ENCODE measurements at places on chromosomes 12 and 14.

GRCh38 chr14:89543425-89543790 lies 126.4 kb upstream of the FOXN3 start:
- DNase-seq = no peak

DNA sequence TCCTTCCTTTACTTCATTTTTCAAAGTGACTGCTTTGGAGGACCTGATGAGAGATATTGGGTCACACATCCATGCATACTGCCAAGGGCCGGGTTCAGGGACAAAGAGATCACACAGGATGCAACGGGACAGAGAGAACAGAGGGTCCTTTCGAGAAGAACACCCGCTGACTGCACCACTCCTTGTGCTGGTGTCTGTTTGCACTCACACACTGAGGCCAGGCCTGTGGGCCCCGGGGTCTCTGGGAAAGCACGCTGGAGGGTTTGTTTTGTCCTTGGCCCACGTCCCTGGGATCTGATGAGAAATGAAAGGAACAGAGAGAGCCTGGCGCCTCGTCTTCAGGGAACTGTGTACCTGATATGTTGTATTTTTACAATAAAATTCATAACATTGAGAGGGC lies 42.2 kb downstream of the PAH start:
- no peak for DNase-seq

DNA sequence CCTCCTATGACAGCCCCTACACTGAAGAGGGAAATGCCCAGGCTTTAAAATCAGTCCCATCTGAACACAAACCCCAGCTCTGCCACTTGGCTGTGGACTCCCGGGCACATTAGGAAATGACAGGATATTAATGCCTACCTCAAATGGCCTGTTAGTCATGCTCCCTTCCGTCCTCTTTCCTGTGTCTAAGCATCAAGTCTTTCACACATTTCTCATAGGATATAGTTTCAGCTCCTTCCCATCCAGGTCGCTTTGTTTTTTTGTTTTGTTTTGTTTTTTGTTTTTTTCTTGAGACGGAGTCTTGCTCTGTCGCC lies 16.1 kb downstream of the PLEK2 start:
- DNase-seq = no peak

GRCh38 chr12:5081016-5081415 lies 37.3 kb downstream of the KCNA5 start:
- no peak for DNase-seq

DNA sequence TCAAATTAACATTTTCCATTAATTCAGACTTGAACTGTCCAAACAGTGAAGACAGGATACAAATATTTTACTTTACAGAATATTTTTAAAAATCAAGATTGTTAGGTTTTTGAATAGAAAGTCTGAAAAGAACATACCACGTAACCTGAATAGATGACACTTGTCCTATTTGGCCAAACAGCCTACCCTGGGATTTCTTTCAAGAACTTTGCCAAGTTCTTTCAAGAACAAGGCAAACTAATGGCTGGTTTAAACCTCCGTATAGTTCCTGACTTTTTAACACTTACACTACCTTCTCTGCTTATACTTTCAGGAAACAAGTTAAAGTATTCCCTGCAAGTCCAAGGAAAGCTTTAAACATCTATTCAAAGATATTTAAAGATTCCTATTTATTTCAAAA lies 35.0 kb downstream of the MAP4K5 start:
- no peak for DNase-seq

DNA sequence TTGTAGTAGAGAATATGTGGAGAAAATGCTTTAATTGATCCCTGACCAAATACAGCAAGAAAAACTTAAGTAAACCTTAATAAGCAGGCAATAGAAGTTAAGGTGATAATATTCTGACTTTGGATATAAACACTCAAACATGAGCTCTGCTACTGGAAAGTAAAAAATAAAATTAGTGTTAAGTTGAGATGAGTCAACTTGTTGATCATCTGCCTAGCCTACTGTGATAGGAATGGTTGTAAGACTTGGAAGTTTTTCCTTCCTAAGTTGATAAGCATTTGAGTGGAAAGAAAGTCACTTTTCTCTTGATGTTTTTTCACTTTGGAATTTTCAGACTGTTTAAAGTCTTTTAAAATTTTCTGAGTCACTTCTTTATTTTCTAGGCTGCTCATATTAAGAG lies 26.0 kb downstream of the ADIPOR2 start:
- no peak for DNase-seq

GRCh38 chr14:91231446-91231845 lies 13.1 kb downstream of the GPR68 start:
- DNase-seq = no peak

DNA sequence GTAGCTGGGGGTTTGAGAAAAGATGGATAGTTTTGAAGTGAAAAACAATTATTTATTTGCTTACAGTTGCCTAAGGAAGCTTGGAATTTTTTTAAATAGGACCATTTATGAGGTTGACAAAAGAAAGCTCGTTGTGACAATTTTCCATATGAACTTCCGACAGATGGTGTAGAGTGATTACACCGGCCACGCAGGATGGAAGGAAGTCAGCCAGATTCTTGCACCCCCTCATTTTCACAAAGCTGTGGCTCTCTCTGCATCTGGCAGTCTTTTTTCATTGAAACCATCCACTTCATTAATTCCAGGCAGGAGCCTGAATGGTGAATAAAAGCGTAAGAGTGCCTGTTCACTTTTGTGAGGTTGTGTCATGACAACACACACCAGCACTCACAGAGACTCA lies 1284.1 kb downstream of the AACS start:
- no peak for DNase-seq

DNA sequence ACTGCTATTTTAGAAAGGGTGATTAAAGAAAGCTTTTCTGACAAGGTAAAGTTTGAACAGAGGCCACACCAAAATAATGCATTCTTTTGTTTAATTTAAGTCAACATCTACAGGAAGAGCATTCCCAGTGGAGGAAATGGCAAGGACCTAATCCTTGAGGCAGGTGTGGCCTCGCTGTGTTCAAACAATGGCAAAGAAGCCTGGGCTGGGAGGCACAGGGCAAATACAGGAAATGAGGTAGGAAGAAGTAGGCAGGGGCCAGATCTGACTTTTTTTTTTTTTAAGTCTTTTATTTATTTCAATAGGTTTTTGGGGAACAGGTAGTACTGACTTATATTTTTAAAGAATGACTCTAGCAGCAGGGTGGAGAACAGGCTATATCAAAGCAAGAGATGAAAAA lies 53.5 kb downstream of the ARMH4 start:
- DNase-seq = no peak

DNA sequence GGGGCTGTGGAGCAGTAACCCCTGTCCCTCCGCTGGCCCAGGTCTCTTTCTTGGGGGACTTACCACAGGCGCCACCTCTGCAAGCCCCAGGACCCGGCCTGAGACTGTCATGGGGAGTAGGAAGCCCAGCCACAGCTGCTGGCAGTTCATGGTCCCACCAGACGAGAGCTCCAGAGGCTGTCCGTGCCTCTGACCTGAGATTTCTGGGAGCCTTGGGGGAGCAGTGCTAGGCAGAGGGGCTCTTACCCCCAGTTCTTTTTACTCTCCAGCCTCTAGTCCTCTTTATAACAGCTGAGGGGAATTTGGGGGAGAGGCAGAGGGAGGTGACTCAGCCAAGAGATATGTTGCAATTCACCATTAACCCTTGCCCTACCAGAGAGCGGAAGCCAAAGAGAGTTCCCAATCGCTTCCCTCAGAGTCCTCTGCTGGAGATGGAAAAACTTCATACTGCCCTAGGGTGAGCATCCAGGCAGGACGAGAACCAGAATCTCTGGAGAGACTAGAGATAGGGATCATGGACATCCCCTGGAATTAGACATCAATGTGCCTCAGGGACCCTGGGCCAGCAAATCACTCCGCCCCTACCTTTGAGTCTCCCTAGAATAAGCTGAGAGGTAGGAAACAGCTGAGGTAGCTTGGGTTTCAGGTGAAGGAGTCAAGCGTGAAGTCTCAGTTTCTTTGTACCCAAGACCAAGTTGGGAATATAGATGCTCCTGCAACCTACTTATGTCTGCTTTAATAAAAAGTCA lies at the start of gene MMP19:
MMP19 (minus strand) TSS at position 256 of the 749 bp plus-strand sequence; CDS start at position 150, 106 bp downstream.
- no peak for DNase-seq

DNA sequence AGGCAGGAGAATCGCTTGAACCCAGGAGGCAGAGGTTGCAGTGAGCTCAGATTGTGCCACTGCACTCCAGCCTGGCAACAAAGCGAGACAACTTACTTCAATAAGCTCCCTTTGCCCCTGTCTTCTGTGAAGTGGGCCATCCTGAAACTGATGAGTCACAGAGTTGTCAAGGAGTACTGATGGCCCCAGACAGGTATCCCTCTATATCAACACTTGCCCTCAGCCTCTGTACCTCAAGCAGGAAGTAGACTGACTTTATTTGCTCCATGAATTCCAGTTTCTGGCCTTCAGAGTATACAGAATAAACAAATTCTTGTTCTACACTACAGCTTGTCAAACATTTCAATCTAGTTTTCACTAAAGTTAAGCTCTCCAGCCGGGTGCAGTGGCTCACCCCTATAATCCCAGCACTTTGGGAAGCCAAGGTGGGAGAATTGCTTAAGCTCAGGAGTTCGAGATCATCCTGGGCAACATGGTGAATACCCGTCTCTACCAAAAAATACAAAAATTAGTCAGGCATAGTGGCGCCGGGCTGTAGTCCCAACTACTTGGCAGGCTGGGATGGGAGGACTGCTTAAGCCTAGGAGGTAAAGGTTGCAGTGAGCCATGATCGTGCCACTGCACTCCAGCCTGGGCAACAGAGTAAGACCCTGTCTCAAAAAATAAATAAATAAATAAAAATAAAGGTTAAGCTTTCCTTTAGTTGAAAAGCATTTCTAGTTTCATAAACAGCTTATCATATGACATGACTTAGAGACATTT lies 16.4 kb upstream of the LRP10 start:
- DNase-seq = no peak

GRCh38 chr12:46430340-46430948 lies 57.9 kb upstream of the SLC38A2 start:
- no peak for DNase-seq

- DNase-seq = no peak
These were observed 15.5 kb upstream of the HDAC7 start for GRCh38 chr12:47835006-47835830.

GRCh38 chr12:38142974-38143373 lies 173.6 kb upstream of the ALG10B start:
- DNase-seq = no peak

- no peak for DNase-seq
These were observed 24.4 kb upstream of the RBM19 start for GRCh38 chr12:113990250-113991223.

DNA sequence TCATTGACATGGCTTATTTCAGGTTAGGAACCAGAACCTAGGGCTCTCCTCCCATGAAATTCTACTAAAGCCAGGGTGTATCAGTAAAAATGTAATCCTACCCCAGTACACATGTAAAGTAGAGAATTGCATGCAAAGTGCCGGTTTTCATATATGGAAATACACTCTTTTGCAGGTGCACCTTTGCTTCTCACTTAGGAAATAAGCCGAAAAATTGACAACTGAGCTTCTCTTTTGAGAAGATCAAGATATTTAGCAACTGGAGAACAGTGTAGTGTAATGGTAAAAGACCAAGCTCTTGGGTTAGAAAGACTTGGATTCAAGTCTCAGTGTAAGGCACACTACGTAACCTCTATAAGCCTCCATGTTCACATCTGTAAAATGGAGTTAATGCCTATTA lies 82.4 kb downstream of the SLC38A6 start:
- DNase-seq = no peak

DNA sequence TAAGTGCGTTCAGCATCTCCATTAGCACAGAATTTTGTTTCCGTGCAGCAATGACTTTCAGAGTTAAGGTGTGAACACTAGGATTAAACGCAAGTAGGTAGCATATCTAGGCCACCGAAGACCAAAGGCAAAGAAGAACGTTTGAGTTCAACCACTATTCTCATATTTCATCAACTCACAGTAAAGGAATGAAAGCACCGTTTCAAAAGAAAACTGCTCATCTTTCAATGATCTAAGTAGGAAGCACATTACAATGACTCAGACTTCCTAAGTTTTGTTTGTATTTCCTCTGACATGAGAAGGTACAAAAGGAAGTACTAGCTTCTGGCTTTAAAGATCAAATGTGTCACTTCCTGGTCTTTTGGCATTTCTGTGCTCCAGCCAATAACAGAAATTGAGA lies 57.6 kb downstream of the ACADS start:
- DNase-seq = no peak

DNA sequence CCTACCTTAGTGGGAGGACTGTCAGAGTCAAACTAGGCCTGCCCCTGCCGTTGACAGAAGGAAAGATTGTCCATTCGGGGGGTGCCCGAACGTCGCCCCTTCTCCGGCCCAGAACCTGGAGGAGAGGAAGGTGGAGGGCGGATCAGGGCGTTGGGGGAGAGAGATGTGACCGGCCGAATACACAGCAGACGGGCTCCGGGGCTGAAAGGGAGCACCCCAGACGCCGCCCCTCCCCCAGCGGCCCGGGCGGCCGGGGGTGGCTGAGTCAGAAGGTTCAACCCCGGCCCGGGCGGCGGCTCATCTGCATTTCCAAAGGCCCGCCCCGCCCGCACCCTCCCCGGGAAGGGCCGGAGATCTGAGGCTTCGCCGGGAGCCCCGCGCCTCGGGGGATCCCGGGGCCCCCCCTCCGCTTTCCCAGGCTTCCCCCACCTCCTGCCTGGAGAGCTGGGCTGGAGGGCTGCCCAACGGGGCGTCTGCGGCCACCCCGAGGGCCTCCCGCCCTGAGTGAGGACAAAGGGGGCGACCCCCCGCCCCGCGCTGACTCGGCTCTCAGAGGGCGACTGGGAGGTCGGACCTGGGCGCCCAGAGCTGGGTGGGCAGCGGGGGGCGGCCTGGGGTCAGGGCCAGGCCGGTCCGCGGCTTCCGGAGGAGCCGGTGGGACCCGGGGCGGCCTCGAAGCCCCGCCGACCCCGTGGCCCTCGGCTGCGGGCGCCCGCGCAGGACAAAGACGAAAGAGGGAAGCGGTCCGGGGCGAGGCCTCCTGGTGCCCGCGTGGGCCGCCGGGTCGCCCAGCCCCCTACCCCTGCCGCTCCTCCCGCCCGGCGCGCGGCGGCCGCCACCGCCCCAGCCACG lies 3.7 kb upstream of the SETD1B start:
- DNase-seq = peak; percentile 79

DNA sequence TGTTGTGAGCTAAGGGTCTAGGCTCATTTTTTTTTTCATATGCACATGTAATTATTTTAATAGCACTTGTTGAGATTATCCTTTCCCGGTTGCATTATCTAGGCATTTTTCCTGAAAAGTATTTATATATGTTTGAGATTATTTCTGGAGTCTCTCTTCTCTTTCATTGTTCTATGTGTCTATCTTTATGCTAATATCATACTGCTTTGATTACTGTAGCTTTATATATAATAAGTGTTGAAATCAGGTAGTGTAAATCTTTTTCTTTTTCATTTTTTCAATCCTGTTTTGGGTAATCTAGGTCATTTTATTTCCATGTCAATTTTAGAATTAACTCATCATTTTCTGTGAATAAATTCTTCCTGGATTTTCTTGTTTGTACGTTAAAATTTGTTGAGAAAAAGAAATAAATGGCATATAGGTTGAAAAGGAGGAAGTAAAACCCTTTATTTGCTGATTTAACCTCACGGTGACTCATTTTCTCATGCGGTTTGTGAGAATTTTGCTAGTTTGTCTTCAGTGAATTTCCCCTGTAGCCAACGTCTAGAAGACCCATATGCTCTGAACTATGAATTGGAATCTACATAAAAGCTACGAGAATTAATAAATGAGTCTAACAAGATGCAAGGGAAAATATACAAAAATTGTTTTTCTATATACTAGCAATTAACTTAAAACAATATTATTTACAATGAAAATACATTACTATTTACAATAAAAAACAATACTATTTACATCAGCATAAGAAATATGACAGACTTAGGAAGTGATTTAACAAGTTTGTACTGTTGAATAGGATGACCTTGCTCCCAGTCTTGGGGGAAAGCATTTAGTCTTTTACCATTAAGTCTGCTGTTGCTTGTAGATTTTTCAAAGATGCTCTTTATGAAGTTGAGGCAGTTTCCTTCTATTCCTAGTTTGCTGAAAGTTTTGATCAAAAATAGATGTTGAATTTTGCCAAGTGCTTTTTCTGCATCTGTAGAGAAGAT lies 105.0 kb downstream of the SNAPC1 start:
- no peak for DNase-seq
